ENCODE measurements at places on chromosomes 13 and 19.

DNA sequence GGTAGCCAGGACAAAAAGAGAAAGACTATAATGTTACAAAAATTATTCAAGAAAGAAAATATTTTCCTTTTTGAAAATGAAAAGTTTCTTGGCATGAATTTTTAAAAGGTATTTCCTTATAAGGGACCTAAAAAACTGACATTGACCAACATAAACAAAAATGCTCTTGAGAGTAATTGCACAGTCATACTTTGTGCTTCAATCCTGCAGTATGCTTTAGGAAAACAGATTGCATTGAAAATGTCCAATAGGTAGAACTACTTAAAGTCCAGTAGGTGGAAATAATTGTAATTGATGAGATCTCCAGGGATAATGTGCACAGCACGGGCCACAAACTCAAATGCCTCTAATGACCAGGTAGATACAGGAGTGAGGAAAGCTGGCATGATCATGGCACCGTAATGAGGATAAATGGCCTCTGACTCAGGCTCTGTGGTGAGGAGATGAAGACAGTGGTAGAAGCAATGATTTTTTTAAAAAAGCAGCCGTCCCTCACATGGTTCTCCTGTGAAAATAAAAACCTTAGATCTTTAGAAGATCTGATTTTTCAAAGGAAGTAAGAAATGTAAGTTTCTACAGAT lies 278.0 kb downstream of the ITGBL1 start:
- no peak for DNase-seq

DNA sequence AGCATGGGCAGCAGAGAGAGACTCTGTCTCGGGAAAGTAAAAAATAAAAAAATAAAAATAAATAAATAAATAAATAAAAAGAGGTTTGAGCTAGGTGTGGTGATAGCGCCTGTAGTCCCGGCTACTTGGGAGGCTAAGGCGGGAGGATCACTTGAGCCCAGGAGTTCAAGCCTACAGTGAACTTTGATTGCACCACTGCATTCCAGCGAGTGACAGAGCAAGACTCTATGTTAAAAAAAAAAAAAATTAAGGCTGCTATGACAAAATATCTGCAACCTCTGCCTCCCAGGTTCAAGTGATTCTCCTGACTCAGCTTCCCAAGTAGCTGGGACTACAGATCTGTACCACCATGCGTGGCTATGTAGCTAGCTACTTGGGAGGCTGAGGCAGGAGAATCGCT lies 3.2 kb upstream of the DENND1C start:
- DNase-seq = no peak

GRCh38 chr13:27302643-27303262 lies 32.1 kb downstream of the RASL11A start:
- no peak for DNase-seq

DNA sequence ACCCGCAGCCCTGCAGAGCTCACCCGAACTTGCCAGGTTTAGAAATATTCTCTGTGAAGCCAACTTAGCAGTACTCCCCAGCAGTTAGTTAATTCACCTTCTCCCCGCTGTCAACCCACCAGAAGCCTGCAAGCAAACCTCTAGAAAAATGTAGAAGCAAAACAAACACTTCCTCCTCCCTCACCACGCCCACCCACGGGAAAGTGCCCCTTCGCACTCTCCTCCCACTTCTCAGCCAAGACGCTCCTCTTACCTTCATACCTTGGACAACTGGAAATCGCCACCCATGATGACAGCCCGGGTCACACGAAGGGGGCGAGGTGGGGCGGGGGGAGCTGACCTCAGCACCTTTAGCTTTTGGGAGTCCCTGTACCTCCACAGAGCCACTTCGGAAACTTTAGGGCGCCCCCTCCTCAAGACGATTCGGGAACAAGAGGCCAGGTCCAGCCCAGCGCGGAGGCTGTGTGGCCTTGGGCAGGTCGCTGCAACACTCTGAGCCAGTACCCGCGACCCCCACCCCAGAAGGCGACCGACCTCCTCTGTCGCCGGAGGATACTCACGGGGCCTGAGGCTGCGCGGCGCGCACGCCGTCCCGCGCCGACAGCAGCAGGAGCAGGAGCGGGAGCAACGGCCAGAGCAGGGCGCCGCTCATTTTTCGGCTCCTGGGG lies 485 bp downstream of the CPAMD8 start:
- no peak for DNase-seq

GRCh38 chr13:21676611-21677021 lies 5.7 kb downstream of the FGF9 start:
- no peak for DNase-seq

- DNase-seq = no peak
Observed at GRCh38 chr19:988510-988909, 4.4 kb downstream of the WDR18 start.

Data from RWPE1 (cell line).